ENCODE measurements at places on chromosomes 3 and 15.

DNA sequence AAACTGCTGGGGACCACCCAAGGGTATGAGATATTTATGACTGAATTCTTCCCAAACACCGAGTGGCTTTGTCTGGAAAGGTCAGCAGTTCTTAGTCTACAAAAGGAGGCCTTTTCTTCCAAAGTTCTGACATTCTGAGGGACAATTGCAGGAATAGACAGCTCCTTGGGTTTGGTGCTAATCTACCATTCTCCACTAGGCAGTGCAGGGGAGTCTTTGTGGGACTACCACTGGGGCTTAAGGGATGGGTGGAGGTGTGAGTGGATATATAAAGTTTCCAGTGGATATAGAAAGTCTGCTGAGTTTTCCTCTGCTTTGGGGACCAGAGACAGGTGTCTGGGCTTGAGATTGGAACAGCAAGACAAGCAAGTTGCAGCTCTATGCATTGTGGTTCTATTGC lies 62.7 kb downstream of the EXOG start:
- DNase-seq = no peak

DNA sequence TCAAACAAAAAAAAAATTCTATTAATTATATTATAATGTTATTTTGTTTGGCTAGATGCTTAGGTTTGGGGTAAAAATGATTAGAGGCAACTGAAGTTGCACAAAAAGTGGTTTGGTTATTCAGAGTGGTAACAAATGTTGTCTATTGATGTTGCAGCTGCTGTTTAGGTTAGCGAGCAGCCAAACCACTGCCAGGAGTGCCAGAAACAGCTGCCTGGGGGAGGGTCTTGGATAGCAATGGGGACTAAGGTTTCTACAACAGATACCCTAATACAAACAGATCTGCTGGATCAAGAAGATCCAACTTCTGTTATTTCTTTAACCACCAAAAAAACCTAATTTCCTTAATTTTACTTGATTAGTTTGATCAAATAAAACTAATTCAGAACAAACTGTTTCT lies 26.6 kb downstream of the BTLA start:
- no peak for DNase-seq

DNA sequence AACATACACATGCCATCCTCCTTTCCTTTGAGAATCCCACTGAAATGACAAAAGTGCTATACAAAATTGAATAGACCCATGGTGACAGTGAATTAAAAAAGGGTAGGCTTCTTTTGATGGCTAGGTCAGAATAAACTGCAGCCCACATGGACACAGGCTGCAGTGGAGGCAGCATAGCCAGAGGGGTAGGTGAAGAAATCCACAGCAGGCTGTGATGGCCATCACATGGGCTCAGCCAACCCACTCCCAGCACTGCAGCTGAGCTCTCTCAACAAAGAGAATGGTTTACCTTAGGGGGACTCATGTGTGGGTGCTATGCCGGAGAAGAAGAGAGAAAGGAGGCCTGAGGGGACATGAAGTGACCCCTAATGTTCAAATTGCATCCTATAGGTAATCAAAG lies 331.1 kb downstream of the CHST2 start:
- no peak for DNase-seq

DNA sequence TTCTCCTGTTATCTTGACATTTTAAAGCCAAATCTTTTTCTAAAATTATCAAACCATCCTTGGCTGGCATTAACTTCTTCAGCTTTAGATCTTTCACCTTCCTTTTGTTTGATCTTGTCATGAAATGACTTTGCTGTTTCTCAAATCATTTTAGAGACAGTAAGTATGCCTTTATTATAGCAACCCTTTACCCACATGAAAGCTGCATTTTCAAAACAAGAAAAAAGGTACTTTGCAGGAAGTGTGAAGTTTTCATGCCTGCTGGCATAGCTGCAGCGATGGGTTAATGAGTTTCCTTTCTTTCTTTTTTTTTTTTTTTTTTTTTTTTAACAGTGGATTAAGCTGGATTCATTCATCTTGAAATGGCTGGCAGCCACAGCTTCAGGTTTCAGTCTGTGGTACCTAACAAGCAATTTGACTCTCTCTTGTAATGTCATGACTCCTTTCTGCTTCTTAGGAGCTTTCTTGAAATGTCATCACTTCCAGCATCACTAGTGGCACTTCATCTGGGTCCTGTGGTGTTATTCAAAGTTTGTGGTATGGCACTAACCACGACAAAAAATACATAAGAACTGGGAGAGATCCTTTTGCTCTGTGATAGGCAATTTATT lies 18.8 kb downstream of the SLC25A26 start:
- no peak for DNase-seq

GRCh38 chr3:8253201-8253600 lies 248.4 kb upstream of the LMCD1 start:
- DNase-seq = no peak

DNA sequence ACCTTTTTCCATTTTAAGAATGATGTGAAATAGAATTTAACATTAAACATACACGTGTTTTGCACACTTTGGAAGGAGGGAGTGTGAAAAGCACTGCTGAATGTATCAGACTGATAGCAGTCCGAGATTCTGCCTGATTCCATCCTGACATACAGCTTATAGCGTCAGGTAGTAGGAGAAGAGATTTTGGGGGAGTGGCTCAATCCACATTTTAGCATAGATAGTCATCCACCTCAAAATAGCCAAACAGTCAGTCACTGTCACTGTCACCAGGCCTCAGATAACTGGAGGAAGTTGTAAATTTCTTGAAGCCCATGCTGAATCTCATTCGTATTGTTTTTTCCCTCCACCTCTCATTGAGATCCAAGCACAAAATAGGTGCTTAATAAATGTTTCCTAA lies 35.4 kb upstream of the ARHGEF26 start:
- DNase-seq = no peak
